ENCODE measurements at places on chromosomes 16 and 17.

GRCh38 chr16:89179148-89179484, 7.6 kb downstream of the CDH15 start:
- DNase-seq = no peak

- no peak for DNase-seq
Observed at GRCh38 chr16:2777903-2778629, 986 bp upstream of the ELOB start.

- DNase-seq = no peak
Observed at GRCh38 chr17:64385187-64386083, 5.2 kb downstream of the PECAM1 start.

DNA sequence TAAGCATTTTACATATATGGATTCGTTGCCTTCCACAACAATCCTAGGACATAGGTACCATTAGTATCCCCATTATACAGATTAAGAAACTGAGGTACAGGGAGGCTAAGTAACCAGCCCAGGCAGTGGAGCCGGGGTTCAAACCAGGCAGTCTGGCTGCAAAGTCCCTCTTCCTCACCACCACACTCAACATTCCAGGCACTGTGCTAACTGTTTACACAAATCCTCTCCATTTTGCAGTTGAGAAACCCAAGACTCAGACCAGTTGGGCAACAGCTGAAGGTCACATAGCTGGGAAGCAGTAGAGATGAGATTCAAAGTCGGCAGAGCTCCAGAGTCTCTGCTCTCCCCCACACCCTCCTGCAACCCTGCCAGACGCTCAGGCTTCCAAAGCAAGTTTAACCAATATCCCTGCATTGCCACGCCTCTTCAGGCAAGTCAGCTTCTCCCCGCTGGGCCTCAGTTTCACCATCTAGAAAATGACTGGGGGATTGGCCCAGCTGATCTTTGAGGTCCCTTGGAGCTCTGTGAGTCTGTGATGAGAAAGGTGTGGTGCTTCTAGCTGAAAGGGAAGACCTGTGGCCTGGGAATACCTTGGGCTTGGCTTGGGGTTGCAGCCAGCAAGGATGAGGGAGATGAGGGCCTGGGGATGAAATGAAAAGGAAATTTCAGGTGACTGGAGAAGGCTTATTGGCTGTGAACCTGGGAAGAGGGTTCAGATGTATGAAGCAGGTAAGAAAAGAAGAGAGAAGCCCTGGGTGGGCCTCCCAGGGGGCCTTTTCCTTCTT, 14.0 kb downstream of the CCR7 start:
- DNase-seq = no peak

DNA sequence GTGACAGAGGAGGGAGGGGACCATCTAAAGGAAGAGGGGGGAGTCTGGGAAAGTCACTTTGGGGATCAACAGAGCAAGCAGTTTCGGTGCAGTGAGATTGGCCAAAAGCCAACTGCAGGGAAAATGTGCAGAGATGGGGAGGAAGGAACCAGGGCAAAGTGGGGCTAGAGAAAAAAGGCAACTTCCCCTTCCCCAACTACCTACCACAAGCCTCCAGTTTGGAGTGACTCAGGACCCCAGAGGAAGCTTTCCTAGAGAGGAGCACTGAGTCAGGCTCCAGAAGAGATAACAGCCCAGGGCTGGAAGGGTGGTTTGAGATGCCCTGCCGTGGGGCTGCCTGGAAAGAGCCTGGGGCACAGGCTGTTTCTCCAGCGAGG, 6.9 kb upstream of the CD300LD start:
- DNase-seq = no peak

DNA sequence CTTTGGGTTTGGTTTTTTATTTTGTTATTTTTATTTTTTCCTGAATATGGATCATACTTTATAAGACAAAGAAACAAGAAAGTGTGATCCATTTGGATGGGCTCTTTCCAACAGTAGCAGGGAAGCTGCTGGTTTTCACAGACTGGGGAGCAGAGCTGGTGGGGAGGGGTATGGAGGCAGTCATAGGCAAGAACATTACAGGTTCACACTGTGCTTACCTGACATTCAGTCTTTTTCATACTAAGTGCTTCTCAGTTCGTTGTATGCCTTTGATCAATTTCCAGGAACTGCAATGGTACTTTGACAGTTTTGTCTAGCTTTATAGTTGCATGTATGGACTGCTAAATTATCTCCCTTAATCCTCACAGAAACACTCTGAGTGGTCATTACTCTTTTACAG, 27.7 kb downstream of the BEAN1 start:
- DNase-seq = no peak

DNA sequence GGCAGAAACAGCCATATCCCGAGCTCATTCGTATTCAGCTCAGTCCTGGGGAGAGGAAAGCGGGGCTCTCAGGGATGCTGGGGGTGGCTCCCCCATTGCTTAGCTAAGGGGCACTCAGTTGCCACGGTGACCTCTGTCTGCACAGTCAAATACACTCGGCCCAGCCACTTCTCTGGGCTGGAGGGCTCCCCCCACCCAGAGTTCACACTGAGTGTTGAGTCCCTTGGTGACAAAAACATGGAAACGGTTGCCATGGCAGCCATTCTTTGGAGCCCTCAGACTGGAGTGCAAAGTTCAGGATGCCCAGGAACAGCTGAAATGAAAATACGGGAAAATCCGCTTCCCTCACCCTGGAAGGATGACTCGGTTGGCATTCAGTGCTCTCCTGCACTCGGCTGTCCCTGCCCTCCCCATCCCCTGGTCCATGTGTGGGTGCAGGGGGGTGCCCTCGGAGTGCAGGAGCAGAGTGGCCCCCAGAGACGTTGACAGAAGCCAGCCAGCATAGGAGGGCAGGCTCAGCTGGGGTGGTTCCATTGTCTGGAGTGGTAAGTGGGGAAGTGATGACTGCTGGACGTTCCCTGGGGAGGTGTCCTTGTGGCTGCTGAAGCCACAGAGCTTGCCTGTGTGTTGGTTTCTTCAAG, 216.5 kb downstream of the NTN1 start:
- DNase-seq = no peak

DNA sequence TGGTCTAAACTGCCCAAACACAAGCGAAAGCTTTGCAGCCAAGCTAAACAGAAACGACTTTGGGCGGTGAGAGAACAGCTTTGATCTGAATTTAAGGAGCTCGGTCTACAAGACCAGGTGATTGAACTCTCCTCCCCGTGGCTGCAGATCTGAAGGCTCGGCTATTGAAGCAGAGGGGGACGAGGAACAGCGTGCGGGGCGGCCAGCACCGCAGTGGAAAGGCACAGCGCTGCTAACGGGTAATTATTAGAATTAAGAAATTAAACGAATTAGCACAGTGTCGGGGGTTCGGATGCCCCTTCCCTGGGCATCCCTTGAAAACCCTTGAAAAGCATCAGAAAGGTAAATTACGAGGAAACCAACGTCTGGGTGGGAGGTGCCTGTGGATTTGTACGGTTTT, 431 bp downstream of the TEKT3 start:
- no peak for DNase-seq

DNA sequence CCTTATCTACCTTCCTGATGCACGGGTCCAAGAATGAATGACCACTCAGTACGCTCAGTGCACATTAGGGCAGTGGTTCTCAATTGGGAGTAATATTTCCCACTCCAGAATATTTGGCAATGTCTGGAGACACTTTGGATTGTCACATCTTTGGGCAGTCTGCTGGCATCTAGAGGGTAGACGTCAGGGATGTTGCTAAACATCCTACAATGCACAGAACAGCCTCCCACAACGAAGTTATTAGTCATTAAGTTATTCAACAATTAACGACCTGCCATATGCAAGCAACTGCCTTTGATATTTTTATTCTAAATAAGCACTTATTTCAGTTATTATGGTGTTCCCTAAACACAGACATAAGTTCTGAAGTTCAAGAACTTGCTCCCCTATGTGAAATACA, 669.3 kb downstream of the TOX3 start:
- DNase-seq = no peak

DNA sequence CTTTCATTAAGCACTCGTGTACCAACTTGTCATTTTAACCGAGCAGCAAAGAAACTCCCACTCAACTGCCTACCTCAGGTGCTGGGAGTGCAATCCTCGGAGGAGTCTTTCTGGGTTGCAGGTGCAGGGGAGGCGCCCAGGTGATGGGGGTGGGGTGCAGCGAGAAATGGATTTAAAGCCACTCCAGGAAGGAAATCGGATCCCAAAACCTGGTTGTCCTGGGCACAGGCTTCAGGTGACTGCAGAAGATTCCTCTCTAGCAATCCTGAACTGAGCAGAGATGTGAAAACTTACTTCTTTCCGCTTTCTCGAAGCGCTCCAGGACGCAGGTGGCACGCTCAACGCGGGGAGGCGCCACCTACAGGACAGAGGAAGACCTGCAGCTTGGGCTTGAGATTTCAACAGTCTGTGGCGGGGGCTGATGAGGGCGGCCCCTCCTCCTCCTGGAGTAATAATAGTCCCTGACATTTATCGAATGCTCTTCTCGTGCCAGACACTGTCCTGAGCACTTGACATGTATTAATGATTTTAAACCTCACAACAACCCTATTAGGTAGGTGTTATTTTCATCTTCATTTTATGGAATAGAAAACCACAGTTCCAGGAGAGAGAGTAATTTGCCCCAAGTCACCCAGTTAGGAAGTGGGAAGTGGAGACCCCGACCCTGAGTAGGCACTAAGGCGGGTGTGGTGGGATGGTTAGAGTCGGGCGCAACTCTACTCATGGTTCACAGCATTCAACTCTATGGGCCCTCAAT, 27.2 kb upstream of the SKAP1 start:
- peak; percentile 44 for DNase-seq

GRCh38 chr16:67100569-67101310, 9.0 kb upstream of the PHAF1 start:
- no peak for DNase-seq

DNA sequence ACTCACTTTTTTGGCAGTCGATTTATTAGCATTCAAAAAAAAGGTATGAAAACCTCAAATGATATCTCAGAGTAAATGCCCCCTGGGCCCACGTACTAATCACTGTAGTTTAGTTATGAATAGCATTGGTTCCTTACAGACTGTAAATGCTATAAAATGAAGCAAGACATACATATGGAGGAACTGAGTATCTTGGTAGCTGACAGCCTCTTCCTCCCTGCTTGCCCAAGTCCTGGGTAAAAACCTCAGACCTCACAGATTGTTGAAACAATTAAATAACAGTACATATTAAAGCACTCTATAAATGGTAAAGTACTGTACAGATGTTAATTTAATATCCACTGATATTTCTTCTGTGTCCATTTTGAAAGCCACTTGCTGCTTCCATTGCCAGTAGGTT, 33.2 kb upstream of the ABCC11 start:
- no peak for DNase-seq

GRCh38 chr16:57113042-57113453, 20.7 kb downstream of the CPNE2 start:
- no peak for DNase-seq

DNA sequence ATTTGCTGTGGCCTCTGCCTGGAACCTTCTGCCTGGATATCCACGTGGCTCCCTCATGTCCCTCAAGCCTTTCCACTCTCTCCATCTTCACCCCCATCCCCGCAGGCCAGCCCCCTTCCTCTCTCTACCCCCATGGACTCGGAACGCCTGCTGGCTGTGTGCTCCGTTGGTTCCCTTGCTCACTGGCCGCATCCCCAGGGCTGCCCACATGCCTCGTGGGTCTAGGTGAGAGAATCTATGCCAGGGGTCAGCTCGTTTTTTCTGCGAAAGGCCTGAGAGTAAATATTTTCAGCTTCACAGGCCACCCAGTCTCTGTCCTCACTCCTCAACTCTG, 12.0 kb downstream of the SLC5A10 start:
- no peak for DNase-seq

DNA sequence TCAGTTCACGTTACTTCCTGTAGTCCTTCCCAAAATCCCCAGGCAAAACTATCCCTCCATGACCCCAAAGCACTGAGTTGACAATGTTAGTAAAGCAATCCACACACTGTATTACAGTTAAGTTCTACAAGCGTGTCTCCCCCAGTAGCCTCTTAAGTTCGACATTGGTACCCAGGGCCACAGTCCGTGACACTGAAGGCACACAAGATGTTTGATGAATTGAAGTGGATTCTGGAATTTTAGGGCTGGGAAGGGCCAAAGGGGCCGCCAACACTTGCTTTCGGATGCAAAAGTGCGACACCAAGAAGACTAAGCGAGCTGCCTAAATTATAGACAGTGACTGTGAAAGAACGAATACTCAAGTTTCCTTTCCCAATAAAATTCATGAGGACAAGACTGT, 1.5 kb downstream of the VPS35 start:
- DNase-seq = no peak

- no peak for DNase-seq
Observed at GRCh38 chr16:49556606-49557446, 183.2 kb downstream of the C16orf78 start.

- DNase-seq = no peak
Observed at GRCh38 chr17:57266902-57267311, 10.6 kb downstream of the MSI2 start.

- DNase-seq = no peak
Observed at GRCh38 chr17:67276075-67276474, 31.1 kb upstream of the HELZ start.

DNA sequence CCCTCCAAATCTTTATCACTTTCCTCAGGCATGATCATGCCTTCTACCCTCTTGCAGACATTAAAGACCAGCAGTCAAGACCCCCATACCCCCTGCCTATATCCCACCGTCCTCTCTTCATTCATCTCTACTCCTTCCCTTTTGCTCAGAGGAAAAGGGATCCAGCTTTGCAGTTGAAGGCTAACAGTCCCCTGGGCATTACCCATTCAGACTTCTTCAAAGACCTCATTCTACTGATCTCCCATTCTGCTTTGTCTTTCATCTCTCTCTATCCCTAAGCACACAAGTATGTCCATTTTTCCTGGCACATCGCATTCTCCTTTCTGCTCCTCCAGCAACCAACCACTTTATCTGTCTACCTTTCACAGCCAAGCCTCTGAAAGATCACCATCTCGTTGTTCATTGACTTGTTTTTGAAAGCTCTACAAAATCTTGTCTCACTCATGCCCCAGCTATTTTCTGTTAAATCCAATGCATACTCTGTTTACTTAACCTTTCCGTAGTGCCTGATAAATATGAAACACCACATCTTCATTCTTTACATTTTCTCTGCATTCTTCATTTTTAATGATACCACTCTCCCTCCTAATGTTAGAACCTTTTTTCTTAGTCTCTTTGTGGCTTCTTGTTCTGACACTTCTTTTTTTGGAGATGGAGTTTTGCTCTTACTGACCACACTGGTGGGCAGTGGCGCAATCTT, 14.1 kb upstream of the LCMT1 start:
- DNase-seq = no peak

DNA sequence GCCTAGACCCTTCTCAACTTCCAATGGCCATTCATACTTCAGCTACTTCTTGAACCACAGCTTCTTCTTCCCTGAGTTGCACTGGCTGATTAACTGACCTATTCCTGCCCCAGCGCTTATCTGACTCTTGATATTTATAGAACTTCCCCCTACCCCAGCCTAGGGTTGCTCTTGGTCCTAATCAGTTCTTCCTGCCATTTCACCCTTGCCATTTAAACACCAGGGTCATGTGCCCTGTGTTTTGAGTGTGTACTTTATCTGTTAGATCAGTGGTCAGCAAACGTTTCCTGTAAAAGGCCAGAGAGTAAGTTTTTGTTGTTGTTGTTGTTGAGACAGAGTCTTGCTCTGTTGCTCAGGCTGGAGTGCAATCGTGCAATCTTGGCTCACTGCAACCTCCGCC, 82.4 kb upstream of the COX10 start:
- no peak for DNase-seq

GRCh38 chr16:51577621-51578303, 426.7 kb upstream of the SALL1 start:
- no peak for DNase-seq
